ENCODE measurements at places on chromosomes 2 and 18. TPM values are rescaled to one million over a fixed set of nuclear protein-coding genes. Genes with fewer than 3 reads are reported as not detected.

DNA sequence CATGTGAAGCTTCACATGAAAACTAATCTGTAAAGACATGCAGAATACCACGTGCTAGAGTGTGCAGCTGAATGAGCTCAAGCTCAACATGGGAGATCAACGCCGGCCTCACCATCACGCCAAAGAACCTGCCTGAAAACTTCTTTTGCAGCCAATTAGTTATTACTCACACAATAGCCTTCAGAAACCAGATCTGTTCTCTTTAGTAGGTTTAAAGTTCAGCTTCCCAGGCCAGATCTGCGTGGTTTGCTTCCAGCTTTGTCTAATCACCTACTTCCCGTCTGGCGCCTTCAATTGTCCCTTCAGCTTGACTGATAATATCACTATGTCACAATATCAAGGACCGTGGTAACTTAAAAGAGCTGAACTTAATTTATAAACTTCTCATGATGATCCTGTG, 68.0 kb upstream of the ZNF236 start:
- DNase-seq = no peak
- H3K27me3 ChIP-seq = no peaks in the 10 kb centered on the region
- no peak overlapping the region for H3K27ac ChIP-seq
- no peaks in the 10 kb centered on the region for H3K36me3 ChIP-seq
- no peaks in the 10 kb centered on the region for H3K4me1 ChIP-seq

GRCh38 chr2:98748292-98749065, 17.5 kb upstream of the MGAT4A start:
- H3K36me3 ChIP-seq = no peaks in the 10 kb centered on the region
- no peaks in the 10 kb centered on the region for H3K4me1 ChIP-seq
- H3K27ac ChIP-seq = no peak overlapping the region
- DNase-seq = no peak
- H3K4me3 ChIP-seq = no peak overlapping the region
- no peaks in the 10 kb centered on the region for H3K27me3 ChIP-seq

DNA sequence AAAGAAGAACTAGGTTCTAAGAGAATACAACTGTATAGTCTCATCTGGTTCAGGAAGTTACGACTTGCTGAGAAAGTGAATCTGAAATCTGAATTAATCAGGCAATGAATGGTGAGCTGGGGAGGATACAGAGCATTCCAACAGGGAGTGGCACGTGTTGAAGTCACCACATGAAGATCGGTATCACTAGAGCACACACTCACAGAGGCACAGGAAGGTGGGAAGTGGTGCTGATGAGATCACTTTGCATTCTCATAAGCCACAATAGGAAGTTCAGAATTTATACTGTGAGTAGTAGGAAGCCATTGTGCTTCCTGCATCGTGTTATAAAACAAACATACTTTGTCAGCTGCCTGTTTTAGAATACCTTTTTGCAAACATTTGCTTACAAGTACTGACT, 615.0 kb upstream of the DDX18 start:
- H3K27ac ChIP-seq = no peak overlapping the region
- no peaks in the 10 kb centered on the region for H3K27me3 ChIP-seq
- no peaks in the 10 kb centered on the region for H3K36me3 ChIP-seq
- H3K4me3 ChIP-seq = no peak overlapping the region
- H3K4me1 ChIP-seq = no peaks in the 10 kb centered on the region

RNF103 gene
- total RNA-seq = 41.9 TPM

GRCh38 chr2:146820672-146821071, 1024.2 kb upstream of the ACVR2A start:
- DNase-seq = no peak
- no peaks in the 10 kb centered on the region for H3K36me3 ChIP-seq
- no peak overlapping the region for H3K4me3 ChIP-seq
- H3K27ac ChIP-seq = no peak overlapping the region
- no peaks in the 10 kb centered on the region for H3K4me1 ChIP-seq

Data from prostate gland (tissue), 2 donors.